ENCODE measurements at places on chromosomes 7 and 10.

- no peak for DNase-seq
Measured at GRCh38 chr10:121792198-121792597, 135.6 kb downstream of the ATE1 start.

- no peak for DNase-seq
Measured at GRCh38 chr7:2022737-2023250, 210.0 kb downstream of the MAD1L1 start.

- no peak for DNase-seq
Measured at GRCh38 chr7:121521711-121522400, 125.7 kb upstream of the FAM3C start.

DNA sequence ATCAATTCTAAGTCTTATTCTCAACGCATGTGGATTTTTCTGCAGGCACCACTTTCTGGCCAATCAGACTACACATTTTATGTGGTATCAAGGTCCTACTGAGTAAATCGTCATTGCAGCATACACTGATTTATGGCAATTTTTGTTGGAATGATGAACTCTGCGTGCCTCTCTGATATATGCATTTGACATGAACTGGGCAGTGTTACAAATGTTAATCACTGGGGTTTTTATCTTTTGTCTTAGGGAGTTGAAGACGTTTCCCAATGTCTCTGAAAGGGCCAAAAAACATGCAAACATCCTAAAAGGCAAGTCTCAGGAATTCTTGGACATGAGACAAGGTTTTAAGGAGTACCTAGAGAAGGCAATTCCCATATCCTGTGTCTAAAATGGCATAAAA, 809.5 kb upstream of the CELF2 start:
- DNase-seq: no peak

DNA sequence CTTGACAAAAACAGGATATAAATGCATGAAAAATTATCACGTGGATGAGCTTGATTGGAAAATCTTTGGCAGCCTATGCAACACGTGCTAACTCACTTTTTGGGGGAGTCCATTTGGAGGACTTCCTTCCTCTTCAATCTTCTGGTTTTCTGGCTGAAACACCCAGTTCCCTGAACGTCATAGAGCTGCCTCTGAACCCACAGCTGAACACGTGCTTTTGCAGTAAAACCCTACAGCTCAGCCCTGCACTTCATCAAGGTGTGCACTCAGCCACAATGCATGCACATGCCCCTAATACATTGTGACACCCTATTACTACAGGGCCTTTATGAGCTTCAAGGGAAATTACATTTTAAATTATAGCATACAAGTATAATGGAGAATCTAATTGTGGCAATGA, 808.7 kb upstream of the AUTS2 start:
- no peak for DNase-seq

DNA sequence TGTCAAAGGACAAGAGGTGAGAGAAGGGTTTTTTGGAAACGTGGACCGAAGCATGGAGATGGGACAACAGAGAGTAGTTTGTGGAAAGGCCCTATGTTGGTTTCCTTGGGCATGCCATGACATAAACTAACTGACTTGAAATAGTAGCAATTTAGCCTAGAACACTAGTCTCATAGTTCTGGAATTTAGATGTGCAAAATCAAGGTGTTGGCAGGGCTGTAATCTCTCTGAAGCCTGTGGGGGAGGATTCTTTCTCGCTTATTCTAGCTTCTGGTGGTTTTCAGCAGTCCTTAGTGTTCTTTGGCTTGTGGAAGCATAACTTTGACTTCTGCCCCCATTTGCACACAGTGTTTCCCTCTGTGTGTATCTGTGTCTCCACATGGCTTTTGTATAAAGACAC, 283.4 kb downstream of the GFRA1 start:
- no peak for DNase-seq

GRCh38 chr10:131464789-131465188, 153.3 kb upstream of the TCERG1L start:
- no peak for DNase-seq

DNA sequence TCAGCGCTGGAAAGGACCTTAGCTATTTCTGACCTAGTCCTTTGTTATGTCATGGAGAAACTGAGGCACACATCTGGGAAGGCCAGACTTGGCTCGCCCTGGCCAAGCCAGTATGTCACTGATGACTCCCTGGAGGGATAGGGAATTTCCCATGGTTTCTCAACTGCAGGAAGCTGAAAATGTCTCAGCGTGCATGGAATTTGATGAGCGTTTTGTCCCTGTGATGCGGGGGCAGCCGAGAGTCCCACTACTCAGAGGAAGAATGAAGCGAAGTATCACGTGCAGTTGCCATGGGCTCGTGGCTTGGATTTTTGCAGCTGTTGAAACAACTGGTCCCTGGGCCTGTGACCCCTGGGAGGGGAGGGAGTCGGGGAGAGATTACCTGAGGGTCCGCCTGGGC, 44.8 kb downstream of the CLIP2 start:
- no peak for DNase-seq

DNA sequence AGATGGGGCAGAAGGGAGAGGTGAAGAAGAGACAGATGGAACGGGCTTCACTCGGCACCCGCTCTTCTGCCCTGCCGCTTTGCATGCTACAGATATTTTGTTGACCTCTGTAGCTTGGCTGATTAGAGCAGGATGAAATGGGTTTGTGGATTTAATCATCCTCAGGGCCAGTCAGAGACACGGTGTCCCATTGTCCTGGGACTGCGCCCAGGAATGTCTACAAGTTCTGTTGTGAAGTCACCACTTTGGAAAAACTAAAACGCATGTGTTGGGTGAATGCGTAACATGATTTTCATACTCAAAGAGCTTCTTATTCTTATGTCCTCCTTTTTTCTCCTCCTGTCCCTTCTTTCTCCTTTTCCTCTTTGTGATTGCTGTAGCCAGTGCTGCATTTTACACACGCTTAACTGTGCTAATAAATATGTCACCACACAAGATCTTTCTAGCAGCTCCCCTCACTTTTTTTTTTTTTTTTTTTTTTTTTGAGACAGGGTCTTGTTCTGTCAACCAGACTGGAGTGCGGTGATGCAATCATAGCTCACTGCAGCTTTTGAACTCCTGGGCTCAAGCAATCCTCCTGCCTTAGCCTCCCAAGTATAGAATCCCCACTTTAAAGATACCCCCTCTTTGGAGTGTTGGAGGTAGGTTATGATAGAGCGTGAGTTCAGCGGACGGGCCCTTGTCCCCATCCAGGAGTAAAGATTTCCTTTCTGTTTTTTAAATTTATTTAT, 3.4 kb downstream of the CPA4 start:
- DNase-seq: no peak

DNA sequence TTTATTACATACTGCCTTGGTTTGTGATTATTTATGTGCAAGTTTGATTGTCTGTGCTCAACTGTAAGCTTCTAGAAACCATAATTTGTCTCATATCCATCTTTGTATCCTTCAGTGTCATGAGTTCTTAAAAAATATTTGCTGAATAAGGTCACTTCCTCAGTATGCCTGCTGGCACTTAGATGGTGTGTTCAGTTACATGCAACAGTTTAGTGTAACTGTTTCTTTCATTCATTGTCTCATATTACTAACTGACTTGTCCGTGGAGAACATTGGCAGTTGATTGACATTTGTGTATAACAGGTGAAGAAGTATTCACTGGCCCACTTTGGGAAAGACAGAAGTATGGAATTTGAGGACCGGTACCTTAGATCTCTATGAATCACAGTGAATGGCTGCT, 236.9 kb downstream of the PRKG1 start:
- no peak for DNase-seq

GRCh38 chr10:60877061-60877776, 66.8 kb downstream of the RHOBTB1 start:
- no peak for DNase-seq

DNA sequence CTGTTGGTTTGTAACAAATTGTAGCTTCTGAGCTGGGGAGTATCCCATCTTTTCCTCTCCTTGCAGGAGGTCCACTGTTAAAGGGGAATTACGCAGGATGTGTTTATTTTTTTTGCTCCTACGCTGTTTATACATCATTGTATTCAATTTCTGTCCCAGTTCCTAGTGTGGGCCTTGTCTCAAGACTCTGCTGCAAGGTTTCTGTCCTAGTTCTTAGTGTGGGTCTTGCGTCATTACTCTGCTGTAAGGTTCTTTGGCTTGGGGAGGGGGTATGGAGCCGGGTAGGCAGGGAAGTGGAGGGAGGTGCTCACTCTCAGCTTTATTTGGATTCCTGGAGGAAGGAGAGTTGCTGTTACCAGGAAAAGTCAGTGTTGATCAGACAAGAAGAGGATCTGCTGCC, 64.0 kb upstream of the TRIM8 start:
- DNase-seq: no peak

DNA sequence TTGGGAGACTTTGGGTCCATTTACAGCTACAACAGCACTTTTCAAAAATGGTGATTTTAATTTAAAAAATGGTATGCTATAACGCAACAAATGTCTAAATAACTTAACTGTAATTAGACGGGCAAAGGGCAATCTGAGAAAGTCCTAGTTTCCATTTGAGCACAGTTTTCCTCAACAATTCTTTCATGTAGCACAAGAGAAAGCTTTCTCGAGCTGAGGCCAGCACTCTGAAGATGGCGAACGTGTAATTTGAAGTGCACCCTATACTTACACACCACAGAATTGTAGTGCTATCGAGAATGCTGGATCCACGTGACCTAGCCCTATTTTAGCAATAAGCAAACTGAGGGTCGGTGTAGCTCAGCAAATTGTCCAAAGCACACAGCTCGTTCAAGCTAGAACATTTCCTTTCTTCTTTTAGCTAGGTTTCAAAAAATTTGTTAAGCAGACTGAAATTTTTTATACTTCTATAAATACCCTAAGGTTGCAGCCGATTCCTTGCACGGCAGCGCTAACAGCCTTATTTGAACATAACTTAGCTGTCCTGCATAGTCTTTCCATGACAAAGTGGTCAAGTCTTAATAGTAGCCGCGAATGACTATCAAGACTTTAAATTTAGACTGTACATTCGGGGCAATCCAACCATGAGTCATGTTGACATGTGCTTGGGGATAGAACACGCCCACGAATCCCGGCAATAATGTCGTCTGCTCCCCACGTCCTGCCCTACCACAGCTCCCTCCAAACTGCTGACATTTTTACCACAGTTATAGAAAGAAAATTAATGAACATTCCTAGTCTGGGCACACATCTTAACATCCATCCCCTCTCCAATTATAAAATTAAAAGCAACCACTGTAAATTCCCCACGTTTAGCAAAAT, 10.0 kb downstream of the KLF6 start:
- DNase-seq: no peak

- DNase-seq: no peak
Measured at GRCh38 chr7:38873433-38873832, 35.6 kb downstream of the VPS41 start.

DNA sequence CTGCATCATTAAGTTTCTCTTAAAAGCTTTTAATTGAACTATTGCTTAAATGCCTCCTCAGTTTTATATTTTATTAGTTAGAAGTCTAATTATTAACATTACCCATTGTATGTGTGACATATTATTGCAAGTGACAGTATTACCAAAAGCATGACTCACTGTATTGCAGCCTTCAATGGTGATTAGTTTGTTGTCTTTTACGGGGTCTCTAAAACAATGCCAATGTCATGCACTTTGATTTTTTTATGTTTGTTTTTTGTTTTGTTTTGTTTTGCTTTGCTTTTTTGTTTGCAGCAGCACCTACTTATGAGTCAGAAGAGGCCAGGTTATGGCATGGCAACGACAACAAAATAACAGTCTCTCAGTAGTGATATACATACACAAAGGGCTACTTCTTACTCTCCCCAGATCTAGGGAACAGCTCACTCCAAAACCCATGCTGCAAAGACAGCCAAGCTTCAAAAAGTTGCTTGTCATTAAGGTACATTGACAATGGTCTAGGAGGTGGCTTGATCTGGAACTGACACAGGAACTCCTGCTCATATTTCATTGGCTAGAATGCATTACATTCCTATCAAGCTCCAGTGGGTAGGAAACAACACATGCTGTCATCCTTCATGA, 293.7 kb upstream of the POM121L12 start:
- DNase-seq: no peak

DNA sequence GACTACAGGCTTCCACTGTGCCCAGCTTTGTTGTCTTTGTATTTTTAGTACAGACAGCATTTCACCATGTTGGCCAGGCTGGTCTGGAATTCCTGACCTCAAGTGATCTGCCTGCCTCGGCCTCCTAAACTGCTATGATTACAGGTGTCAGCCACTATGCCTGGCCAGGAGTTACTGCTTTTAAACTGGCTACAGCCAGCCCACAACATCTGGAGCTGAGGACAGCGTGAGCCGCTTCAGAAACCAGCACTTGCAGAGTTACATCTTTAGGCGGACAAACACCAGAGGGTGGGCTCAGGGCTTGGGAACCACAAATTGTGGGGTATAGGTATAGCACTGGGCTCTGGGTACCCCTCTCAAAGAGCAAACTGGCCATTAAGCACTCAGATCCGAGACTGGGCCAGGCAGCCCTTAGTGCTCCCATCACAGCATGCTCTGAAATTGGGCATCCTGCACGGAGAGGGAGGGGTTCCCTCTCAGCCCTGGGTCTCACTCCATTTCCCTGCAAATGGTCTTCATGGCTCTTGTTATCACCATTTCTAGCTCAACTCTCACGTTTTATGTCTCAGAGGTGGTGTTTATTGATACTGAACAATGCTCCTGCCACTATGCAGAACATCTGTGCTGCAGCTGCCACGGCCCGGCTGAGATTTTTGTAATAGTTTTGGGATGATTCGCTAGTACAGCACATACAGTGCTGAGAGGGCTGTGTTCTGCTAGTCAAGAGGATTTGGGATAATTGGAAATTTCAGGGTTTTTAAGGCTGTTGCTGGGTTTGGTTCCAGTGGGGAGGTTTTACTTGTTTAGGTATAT, 146.4 kb upstream of the LYZL2 start:
- DNase-seq: no peak

DNA sequence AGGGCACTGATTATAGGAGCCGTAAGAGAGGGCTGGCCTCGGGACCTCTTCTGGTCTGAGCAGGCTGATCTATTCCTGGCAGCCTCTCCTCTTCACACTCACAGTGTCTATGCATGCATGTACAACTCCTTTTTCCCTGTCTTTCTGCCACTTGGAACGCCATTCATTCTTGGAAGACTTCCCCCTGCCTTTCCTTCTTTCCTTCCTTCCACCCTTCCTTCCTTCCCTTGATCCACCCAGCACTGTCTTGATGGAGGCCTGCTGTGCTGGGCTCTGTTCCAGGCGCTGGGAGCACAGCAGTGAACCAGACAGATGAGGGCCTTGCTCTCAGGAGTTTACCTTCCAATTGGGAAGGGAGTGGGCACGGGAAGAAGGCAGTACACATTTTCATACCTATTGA, 114.8 kb downstream of the SH3PXD2A start:
- DNase-seq: no peak

GRCh38 chr10:129055225-129055624, 411.8 kb upstream of the MGMT start:
- DNase-seq: no peak
